Thymus (tissue), 14 donors: ENCODE measurements at places on chromosomes 5 and 9.
A peak's percentile ranks its signal among the peaks of the same experiment; 100 is the strongest.

DNA sequence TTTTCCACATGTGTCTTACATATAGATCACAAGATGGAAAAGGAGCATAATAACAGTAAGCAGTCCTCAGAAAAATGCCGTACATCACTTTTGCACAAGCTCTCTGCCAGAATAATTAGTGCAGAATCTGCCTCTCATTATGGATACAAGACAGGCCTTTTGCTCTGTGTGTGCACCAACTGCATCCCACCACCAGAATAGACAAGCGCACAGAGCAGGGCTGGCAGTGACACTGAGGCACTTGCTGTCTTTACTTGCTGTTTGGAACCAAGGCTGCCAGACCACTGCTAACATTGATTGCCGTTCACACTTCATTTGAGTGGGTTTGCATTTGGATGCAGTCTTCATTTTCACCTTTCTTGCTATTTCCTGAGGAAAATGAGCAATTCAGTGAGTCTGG is 741.3 kb downstream of the TLE1 start:
- no peak for DNase-seq

DNA sequence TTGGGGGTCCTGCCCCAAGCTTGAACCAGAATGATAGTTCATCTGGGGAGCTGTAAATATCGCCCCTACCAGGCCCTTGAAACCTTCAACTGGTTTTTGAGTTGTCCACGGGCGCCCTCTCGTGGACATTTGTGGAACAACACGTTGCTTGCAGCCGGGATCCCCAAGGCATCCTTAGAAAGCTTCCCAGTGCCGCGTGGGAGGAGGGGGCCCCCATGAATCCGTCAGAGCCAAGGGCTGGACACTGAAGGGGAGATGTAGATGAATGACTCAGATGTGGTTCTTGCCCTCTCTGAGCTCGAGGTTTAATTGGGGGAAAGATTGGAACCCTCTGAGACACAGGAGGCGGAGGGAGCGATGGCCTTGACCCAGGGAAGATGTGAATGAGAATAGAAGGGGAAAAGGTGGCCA is 31.8 kb upstream of the ORM1 start:
- DNase-seq: peak; percentile 65

DNA sequence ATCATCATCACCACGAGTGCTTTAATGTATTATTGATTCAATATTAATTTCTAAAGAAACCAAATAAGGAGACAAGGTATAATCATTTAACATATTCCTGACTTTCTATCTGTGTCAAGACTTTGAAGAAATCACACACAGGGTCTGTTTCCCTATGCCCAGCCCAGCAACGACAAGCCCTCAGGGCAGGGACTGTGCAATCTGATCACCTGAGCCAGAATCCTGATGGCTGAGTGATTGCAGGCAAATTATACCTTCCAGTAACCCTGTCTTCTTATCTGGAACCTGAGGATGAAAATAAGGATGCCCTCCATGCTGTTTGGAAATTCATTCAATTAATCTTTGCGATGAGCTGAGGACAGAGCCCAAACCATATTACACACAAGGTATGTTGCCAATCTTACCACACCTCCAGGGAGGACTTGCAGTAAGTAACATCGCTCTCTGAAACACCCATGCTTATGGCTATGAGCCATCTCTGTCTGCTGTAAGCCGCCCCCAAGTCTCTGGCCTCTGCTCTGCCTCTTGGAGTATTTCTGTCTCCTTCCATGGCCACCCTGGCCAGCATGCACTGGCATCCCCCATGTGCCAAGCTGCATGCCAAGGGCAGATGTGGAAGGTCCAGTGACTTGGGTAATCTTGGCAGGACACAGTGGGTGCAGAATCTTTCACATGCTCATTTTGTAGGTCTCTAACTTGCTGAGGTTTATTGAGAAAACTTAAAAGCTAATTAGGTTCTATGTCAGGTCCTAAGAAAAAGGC is 10.6 kb downstream of the TAS2R1 start:
- no peak for DNase-seq

DNA sequence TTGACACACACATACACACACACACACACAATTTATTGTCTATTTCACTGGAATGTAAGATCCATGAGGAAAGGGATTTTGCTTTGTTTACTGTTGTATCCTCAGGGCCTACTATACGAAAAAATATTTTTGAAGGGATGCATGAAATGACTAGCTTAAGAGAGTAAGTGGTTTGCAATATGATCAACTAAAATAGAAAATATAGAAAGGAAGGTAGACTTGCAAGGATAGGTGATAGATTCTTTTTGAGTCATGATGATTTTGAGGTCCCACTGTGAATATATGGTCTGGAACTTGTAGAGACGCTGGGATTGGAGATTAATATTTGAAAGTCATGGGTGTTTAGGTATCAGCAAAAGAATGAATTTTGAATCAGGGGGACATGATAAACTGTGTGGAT is 28.9 kb upstream of the OTULIN start:
- DNase-seq: no peak

- DNase-seq: no peak
Observed at GRCh38 chr5:33526755-33527154, 86.0 kb downstream of the TARS1 start.

GRCh38 chr5:98163796-98164493 is 609.5 kb upstream of the RGMB start:
- DNase-seq: no peak

DNA sequence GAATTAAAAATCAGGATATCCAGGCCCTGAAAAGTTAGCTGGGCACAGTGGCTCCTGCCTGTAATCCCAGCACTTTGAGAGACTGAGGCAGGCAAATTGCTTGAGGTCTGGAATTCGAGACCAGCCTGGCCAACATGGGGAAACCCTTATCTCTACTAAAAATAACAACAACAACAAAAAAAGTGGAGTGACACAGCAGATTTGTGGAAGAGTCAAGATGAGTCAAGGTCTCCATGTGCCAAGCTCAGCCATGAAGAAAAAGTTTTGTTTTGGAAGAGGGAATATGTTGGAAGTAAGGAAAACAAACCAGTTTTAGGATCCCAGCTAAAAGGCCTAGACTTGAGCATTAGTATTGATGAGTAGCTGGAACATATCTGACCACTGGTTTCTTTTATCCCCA is 14.7 kb downstream of the LRRC70 start:
- DNase-seq: no peak

DNA sequence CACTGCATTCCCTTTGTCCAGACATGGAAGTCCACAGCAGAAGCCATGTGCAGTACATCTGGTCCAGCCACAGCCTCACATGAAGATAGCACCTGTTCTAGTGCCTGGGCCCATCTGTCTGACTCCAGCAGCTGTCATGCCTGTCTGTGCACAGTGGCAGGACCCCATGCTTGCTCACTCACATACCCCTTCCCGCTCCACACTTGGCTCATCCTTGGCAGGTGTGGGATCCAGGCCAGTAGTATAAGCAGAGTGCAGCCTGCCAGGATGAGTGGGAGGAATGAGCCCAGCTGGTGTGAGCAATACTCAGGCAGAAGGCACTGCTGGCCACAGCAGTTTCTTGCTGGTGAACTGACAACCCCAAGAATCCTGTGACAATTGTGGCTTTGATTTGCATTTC is 168.0 kb downstream of the PRDM9 start:
- DNase-seq: no peak

DNA sequence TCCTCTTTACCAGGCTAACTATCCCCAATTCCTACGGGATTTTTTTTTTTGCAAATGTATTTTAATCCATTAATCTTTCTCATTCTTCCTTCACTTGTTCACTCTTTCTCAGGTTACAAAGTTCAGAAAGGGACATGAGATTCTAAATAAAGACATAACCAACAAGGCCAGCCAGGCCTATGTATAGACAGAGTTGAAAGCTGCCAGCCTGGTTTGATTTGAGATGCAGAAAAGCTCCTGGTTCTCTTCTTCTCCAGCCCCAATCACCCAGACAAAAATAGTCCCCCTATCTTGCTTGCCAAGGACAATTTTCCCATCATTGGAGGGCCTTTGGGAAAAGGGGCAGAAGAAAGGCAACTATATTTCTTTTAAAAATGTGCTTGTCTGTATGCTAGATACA is 398.8 kb downstream of the NFIB start:
- DNase-seq: no peak
